CD4-positive, alpha-beta T cell treated with Interleukin-2 at 100 ng/mL for 4 hours (primary cell): ENCODE measurements at places on chromosomes 1 and 21.

DNA sequence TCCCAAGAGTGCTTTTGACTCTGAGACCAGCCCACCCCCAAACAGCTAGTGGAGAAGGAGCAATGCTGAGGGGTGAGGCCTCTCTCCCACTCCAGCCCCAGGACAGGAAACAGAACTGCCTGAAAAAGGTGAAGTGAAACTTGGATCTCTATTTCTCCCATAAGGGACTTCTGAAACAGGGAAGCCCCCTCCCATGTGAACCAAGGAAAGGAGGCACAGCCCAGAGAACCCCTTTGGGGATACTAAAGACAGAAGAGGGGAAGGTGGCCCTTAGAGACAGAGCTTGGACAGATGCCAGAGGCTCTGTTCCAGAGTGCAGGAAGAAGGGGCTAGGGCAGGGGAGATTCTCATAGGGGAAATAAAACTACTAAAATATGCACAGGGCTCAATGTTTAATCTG lies 2.9 kb downstream of the TNFAIP8L2 start:
- DNase-seq: no peak

GRCh38 chr1:9275567-9276034 lies 17.1 kb upstream of the SPSB1 start:
- DNase-seq: peak; percentile 71

GRCh38 chr1:227730630-227731151 lies 4.4 kb downstream of the JMJD4 start:
- no peak for DNase-seq

GRCh38 chr1:166843769-166844596 lies 4.7 kb downstream of the POGK start:
- DNase-seq: no peak

DNA sequence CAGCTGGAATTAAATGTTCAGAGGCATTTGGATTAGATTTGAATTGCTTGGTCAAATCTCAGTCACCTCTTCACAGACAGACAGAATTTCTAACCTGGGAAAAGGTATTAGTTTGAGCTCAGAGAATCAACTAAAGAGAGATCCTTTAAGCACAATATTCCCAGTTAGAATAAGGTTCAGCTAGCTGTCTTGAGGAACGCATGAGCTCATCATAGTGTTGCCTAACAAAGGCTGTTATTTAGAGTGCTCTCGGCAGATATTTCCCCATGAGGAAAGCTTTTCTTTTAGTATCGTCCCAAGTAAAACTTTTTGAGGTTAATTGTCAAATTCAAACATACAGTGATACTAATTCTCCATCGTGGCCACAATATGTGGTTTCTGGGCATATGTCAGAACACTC lies 269.9 kb downstream of the HLX start:
- DNase-seq: no peak
